ENCODE measurements at places on chromosomes 7 and 10.

DNA sequence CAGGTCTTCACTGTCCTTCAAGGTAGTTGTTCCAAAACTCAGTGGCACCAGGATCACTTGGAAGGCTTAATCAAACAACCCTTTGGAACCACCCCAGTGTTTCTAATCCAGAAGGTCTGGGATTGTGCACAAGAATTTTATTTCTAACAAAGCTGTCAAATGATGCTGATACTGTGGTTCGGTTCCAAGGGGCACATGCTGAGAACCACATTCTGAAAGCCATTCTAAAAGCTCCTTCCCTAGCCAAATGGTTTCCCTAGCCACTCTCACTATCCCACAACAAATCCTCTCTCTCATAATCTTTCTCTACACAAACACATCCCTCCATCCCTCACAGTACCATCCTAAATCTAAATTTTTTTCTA lies 52.1 kb downstream of the MACC1 start:
- DNase-seq, result no peak

- DNase-seq, result no peak
Measured at GRCh38 chr7:157668884-157669767, 332.3 kb downstream of the DNAJB6 start.

DNA sequence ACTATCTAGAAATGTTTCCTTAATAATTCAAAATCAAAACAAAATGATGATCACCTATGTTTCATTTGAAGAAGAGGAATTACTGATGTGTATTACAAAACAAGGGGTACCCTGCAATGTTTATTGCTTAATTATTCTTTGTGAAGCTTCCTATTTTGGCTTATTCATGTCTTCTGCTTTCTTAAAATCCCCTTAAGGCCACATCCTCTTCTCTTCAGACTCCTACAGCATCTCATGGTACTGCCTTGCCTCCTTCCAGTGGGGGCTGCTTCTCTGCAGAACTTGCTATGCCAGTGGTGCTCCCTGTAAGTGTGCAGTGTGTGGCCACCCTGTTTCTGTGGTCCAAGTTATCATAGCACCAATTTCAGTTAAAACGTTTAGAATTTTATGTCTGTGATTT lies 35.0 kb downstream of the CCDC146 start:
- DNase-seq, result no peak

DNA sequence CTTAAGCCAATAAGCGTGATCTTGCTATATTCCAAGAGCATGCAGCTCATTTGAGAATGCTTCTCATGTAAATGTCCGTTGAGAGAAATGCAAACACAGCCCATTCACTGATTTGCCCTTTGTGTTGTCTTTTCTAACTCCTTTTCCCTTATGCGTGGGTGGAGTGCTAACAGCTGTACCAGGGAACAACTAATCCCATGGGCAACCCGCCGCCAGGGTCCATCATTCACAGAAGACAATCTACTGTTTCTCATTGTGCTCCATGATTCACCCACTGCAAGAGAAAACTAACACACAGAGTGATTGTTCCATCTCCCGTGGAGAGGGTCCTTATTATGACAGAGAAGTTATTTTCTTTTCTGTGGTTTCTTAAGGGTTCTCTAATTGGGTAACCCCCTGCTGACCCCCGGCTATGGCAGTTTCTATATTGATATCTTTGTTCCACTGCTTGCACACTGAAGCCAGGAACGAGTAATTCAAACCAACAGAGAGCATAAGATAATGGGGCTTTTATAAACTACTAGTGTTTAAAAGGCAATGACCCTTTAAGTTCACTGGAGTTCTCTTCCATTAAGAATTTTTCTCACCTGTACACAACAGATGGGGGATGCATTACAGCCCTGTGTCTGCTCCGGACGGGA lies 298.7 kb downstream of the BAMBI start:
- no peak for DNase-seq

GRCh38 chr7:106692450-106693051 lies 31.6 kb upstream of the CCDC71L start:
- DNase-seq, result no peak

DNA sequence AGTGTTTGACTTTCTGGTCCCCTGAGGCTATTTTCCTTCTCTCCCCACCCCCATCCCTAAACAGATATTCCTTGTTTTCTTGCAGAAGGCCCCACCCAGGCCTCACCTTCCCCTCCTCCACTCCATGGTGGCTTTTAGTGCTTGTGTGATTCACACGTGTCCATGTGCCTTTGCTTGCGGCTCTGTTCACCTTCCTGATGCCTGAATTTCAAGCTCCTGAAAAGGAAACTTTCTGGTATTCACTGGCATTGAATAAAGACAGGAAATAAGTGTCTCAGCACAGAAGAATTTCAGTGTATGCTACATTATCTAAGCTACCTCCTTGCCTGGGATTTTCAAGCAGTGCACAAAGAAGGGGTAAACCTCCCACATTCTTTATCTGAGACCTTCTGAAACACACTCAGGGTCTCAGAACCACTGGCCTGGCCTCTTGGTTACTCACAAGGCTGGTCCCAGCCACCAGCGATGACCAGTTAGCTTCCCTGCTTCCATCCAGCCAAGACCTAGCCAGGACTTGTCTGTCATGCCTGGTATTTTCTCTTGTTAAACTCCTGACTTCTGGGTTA lies 17.2 kb upstream of the UBE2H start:
- DNase-seq, result peak; percentile 99

GRCh38 chr10:17548162-17548561 lies 69.0 kb downstream of the HACD1 start:
- no peak for DNase-seq

GRCh38 chr7:111352319-111352718 lies 210.0 kb downstream of the IMMP2L start:
- no peak for DNase-seq

DNA sequence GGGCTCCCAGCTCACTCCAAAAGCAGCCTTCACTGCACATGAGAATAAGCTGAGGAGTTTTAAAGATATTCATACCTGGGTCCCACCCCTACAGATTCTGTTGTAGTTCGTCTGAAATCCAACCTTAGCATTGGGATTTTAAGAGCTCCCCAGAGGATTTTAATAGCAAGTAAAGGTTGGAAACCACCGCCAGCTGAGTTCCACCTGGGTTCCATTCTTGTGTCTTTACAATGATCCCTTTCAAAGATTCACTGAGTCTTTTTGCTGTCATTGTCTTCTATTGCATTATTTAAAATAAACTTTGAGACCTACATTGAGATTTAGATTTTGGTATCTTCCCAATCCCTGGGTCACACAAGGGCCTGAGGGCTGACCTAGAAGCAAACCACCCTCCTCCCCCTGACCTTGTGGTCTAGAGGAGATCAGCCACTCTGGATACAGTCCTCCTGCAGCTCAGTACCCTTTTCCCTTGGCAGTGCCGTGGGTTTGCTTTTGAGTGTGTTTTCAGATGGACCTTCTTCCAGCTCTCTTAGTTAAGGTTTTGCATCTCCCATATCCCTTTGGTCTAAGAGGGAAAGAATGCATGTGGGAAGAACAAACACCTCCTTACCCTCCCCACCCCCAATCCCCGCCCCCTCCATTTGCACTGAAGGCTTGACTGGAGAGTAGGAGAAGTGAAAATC lies 22.6 kb upstream of the SIRT1 start:
- DNase-seq, result no peak

DNA sequence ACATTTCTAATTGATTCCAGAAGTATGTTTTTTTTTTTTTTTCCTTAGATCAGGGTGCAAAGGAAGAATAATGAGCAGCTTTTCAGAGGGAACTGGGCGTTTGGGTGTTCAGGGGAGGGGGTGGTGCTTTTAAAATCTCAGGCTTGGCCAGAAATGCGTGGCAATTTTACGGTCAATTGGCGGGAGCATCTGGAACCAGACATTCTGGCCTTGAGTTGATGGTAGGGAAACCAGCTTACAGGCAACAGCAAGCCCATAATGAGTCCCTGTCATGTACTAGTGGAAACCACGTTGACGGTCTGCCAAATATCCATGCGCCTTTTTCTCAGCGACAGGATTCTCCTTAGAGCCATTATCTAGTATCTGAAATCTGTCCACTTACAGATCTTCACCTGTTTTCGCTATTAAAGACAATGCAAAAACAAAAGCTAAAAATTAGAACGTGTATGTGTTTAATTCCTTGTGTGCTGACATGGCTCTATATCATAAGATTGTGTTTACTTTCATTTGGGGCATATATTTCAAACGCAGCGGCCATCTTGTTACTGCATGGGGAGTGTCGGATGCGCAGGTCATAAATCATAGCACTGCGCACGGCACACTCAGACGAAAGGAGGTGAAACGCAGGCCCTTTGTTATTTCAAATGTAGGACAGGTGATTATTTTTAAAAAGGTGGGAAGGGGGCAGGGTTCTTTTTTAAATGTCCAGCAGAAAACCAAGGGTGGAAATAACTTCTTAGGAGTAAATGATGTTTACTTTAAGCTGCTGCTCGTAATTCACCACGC lies 209.2 kb downstream of the AGMO start:
- no peak for DNase-seq

- no peak for DNase-seq
Measured at GRCh38 chr7:77975672-77976480, 177.3 kb downstream of the PHTF2 start.

- DNase-seq, result peak; percentile 82
Measured at GRCh38 chr10:5629303-5630111, 36.9 kb downstream of the ASB13 start.

- no peak for DNase-seq
Measured at GRCh38 chr7:141295367-141295895, 221.6 kb downstream of the TMEM178B start.

- DNase-seq, result peak; percentile 70
Measured at GRCh38 chr7:131507592-131508331, 48.7 kb downstream of the PODXL start.
